ENCODE measurements at places on chromosomes 13 and 19.

GRCh38 chr13:35808846-35809245 is 322.3 kb downstream of the DCLK1 start:
- no peak for DNase-seq

- no peak for DNase-seq
Measured at GRCh38 chr19:16943942-16944625, 55.3 kb downstream of the F2RL3 start.

GRCh38 chr13:110592665-110593064 is 22.7 kb upstream of the NAXD start:
- no peak for DNase-seq

DNA sequence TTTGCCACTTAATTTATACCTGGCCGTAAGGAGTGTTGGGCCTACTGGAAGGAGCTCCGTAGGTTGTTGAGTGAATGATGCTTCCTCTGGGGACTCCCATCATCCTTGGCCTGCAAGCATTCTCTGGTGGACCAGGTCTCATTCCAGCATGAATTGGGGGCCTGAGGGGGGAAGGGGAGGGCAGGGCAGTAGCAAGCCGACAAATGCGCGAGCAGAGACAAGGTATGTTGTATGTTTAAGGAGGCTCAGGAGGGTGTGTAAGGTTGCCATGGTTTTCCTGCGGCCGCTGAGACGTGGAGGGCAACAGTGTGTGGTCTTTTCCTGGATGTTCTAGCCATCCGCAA is 749 bp downstream of the ZNF264 start:
- DNase-seq: no peak

- DNase-seq: no peak
Measured at GRCh38 chr13:112983428-112984196, 14.6 kb downstream of the MCF2L start.

GRCh38 chr13:97844151-97844550 is 109.3 kb upstream of the IPO5 start:
- no peak for DNase-seq
